A549 treated with AZD2906 at 1 μM for 4 hours (cell line): ENCODE measurements at places on chromosomes 3 and 15. TPM values are rescaled to one million over a fixed set of nuclear protein-coding genes. Genes with fewer than 3 reads are reported as not detected.

The SEMA7A gene
- total RNA-seq: 1.2 to 1.6 TPM (median 1.3 TPM) in 5 replicates

The PTX3 gene
- 0.93 to 1.3 TPM (median 1.1 TPM) in 5 replicates for total RNA-seq

The ITIH3 gene
- total RNA-seq: 0.14 to 0.29 TPM (median 0.16 TPM) in 5 replicates

The CCR4 gene
- 0.01 to 0.08 TPM (median 0.04 TPM) in 4 of 5 replicates, not detected in the other for total RNA-seq

The EFHB gene
- total RNA-seq: 0.79 to 1.5 TPM (median 1.2 TPM) in 5 replicates

The FAM107A gene
- total RNA-seq: 0.26 to 0.51 TPM (median 0.41 TPM) in 5 replicates
